ENCODE measurements at places on chromosomes 2 and 18. TPM values are rescaled to one million over a fixed set of nuclear protein-coding genes. Genes with fewer than 3 reads are reported as not detected.

DNA sequence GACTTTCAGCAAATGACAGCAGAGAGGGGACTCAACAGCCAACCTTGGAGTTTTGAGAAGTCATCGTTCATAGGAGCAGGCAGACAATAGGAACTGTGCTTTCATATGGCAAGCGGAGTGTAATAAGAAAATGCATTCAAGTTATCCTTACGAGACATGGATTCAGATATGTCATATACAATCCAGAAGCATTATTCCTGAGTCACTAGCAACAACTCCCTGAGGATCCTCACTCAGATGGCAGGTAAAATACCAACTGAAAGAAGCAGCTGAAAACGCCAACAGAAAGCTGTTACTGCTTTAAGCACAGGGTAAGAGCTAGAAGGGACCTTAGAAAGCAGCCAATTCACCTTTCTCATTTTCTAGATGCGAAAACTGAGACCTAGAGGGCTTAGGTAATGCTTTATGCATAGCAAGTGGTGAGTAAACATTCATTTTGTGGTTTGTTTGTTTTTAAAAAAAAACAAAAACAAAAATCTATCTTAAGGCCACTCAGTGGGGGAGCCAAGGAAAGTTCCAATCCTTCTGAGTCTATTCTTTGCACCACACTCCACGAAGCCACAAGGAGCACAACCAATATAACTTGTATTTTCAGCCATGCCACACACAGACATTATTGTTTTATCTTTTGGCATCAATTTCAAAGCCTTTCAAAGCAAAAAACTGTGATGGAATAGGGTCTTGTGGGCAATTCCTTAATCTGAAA lies 89.1 kb upstream of the RIOK3 start:
- no peak for DNase-seq

DNA sequence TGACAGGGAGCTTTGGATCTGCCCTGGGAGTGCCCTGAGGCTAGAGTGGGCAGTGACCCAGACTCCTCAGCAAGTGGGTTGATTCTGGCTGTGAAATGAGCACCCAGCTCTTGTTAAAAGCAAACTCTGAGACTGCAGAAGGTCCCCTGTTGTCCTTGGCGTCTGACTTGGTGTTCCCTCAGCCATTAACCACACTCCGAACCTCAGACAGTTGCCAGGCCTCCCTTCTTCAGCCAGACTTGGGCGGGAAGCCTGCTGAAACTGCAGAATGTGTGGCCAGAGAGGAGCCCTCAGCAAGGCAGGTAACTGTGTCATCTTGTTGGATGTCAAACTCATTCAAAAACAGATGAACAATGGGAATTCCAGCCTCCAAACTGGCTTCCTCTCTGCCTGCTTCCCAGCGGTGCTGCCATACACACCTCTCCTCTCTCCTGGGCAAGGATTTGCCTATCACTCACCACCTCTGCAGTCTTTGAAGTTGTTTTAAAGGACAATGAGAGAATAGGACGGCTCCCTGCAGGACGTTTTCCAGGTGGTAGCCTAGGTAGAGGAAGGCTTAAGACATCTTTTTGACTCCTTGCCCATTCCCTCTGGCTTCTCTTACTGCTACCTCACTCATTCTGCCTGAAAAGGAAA lies 38.9 kb upstream of the B3GNT2 start:
- no peak for DNase-seq

DNA sequence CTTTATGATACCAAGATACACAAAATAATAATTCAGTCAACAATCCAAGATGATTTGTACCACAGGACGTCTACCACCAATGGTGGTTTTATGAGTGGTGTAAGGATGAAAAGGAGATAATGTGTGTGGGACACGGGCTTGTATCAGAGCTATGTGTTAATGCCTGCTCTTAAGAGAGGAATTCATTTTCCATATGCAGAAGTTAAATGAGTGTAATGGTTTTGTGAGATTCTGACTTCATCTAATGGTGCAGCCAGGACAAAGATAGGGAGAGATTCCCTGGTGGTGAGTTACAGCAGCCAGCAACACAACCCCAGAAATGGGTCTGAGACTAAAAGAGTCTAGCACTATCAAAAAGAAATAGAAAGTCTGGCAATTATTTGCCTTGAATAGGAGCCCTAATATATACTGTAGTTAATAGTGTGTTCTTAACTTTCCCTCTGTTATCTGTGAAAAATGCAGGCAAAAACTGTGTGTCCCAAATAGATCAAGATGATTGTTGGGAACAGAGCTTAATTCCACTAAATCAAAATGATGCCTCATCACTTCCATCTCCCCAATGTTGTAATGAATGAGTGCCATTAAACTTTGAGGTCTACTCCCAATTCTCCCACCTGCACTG lies 455.0 kb upstream of the TCF4 start:
- DNase-seq: no peak

The CROCC2 gene
- total RNA-seq: not detected

DNA sequence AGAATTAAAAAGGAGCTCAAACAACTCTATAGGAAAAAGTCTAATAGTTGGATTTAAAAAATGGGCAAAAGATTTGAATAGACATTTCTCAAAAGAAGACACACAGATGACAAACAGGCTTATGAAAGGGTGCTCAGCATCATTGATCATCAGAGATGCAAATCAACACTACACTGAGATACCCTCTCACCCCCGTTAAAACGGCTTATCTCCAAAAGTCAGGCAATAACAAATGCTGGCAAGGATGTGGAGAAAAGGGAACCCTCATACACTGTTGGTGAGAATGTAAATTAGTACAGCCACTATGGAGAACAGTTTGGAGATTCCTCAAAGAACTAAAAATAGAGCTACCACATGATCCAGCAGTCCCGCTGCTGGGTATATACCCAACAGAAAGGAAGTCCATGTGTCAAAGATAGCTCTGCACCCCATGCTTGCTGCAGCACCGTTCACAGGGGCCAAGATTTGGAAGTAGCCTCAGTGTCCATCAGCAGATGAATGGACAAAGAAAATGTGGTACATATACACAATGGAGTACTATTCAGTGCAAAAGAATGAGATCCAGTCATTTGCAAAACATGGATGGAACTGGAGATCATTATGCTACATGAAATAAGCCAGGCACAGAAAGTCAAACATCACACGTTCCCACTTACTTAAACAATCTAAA lies 46.7 kb upstream of the B3GNT7 start:
- no peak for DNase-seq

- DNase-seq: no peak
Measured at GRCh38 chr2:101827246-101827645, 129.7 kb downstream of the MAP4K4 start.

GRCh38 chr2:133766164-133766832 lies 198.0 kb upstream of the NCKAP5 start:
- peak; percentile 34 for DNase-seq

- no peak for DNase-seq
Measured at GRCh38 chr18:25799231-25799630, 291.2 kb downstream of the SS18 start.

DNA sequence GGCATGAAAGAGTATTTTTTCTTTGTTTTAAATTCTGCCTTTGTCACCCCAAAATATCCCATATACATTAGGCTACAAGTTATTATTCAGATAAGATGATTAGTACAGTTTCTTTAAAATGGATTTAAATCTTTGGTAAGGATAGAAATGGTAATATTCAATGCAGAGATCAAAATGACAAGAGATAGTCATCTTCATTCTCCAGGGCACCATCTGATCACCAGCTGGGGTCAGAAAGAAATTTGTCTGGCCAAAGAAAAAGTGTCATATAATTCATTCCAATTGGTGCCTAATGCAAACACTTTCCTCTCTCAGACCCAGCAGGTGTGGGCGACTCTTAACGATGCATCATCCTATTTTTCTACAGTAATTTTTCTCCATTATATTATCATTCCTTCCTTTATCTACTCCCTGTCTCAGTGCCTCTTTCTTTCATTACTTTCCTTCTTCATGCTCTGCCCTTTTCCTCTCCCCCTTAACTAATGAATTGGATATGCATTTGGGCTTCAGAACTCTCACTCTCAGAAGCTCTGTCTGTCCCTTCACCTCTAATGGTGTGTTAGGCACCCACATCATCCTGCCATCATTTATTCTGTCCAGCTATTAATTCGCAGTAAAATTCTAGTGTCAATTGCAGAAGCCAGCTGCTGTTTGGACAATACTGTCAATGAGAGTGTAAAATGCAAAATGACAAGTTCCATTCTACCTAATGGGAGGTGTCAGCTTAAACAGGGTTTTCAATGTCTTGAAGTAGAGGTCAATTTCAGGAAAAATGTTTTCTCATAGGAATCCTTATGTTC lies 570.5 kb downstream of the TDRD15 start:
- DNase-seq: no peak

GRCh38 chr2:74497777-74498499 lies 1.5 kb downstream of the LBX2 start:
- no peak for DNase-seq
